ENCODE measurements at places on chromosomes 7 and 10. TPM values are rescaled to one million over a fixed set of nuclear protein-coding genes. Genes with fewer than 3 reads are reported as not detected.

The TMEM225B gene
- total RNA-seq, result 1.2 TPM

The TAS2R4 gene
- total RNA-seq, result 1.5 TPM

The ARHGEF35 gene
- total RNA-seq, result 0.51 TPM

The PRKCQ gene
- total RNA-seq, result 0.26 TPM

The TMEM178B gene
- under 0.01 TPM for total RNA-seq

The SPDYE11 gene
- not detected for total RNA-seq

The KCP gene
- 0.50 TPM for total RNA-seq

The CDH23 gene
- total RNA-seq, result 0.17 TPM

The NYAP1 gene
- 0.26 TPM for total RNA-seq

The IFIT1B gene
- total RNA-seq, result not detected

The ADGRA1 gene
- total RNA-seq, result not detected

The OR2F2 gene
- not detected for total RNA-seq

The LDB3 gene
- total RNA-seq, result under 0.01 TPM

The PLAC9 gene
- 16.7 TPM for total RNA-seq

The MSMB gene
- not detected for total RNA-seq

The EN2 gene
- total RNA-seq, result not detected

The ZPBP gene
- total RNA-seq, result not detected

The CFAP70 gene
- 1.3 TPM for total RNA-seq

The POR gene
- total RNA-seq, result 105 TPM

The BTBD16 gene
- not detected for total RNA-seq

The CCDC172 gene
- total RNA-seq, result not detected

The CYP2C19 gene
- total RNA-seq, result not detected

The ST8SIA6 gene
- total RNA-seq, result 0.26 TPM

The MSS51 gene
- 1.5 TPM for total RNA-seq

The ATXN7L1 gene
- 5.1 TPM for total RNA-seq

The NKX6-2 gene
- not detected for total RNA-seq

The GLI3 gene
- 6.4 TPM for total RNA-seq

The CCDC3 gene
- 0.26 TPM for total RNA-seq

The CAMK2B gene
- total RNA-seq, result 0.26 TPM

The PTF1A gene
- not detected for total RNA-seq

The CHAT gene
- not detected for total RNA-seq

The NRP1 gene
- 373 TPM for total RNA-seq

The SPAM1 gene
- total RNA-seq, result not detected

The GRK5 gene
- total RNA-seq, result 19.0 TPM

The NAT16 gene
- not detected for total RNA-seq

The ADAM22 gene
- 0.51 TPM for total RNA-seq

The GTPBP4 gene
- 28.7 TPM for total RNA-seq

The DLX6 gene
- not detected for total RNA-seq

The FBXW4 gene
- total RNA-seq, result 52.9 TPM

The PAOX gene
- 9.2 TPM for total RNA-seq

The AKR1C8 gene
- not detected for total RNA-seq
